H1 (cell line): ENCODE measurements at places on chromosomes 16 and 17.

- H3K36me3 ChIP-seq, result no peaks in the 10 kb centered on the region
- no peak for DNase-seq
- H3K4me1 ChIP-seq, result no peaks in the 10 kb centered on the region
- no peak overlapping the region for H3K27ac ChIP-seq
- no peak overlapping the region for H3K4me3 ChIP-seq
These were observed 31.9 kb downstream of the CCDC42 start for GRCh38 chr17:8712698-8713097.

GRCh38 chr17:78723001-78723796, 58.9 kb downstream of the CYTH1 start:
- H3K4me3 ChIP-seq, result peak overlapping the region; percentile 55
- peaks cover 39% of the 10 kb centered on the region for H3K4me1 ChIP-seq
- no peak for DNase-seq

- H3K27me3 ChIP-seq, result no peaks in the 10 kb centered on the region
- no peak overlapping the region for H3K4me3 ChIP-seq
- H3K4me1 ChIP-seq, result no peaks in the 10 kb centered on the region
- H3K27ac ChIP-seq, result no peak overlapping the region
- no peak for DNase-seq
These were observed 811.6 kb upstream of the GOT2 start for GRCh38 chr16:59545721-59546120.

- no peaks in the 10 kb centered on the region for H3K36me3 ChIP-seq
- H3K27me3 ChIP-seq, result no peaks in the 10 kb centered on the region
- H3K27ac ChIP-seq, result no peak overlapping the region
- DNase-seq, result no peak
- no peaks in the 10 kb centered on the region for H3K4me1 ChIP-seq
These were observed 299.9 kb downstream of the SOX9 start for GRCh38 chr17:72420775-72421127.

- DNase-seq, result no peak
- H3K36me3 ChIP-seq, result peaks cover 5% of the 10 kb centered on the region
- no peaks in the 10 kb centered on the region for H3K27me3 ChIP-seq
- no peaks in the 10 kb centered on the region for H3K4me1 ChIP-seq
- no peak overlapping the region for H3K4me3 ChIP-seq
These were observed 11.5 kb downstream of the ZNF597 start for GRCh38 chr16:3431779-3432219.

DNA sequence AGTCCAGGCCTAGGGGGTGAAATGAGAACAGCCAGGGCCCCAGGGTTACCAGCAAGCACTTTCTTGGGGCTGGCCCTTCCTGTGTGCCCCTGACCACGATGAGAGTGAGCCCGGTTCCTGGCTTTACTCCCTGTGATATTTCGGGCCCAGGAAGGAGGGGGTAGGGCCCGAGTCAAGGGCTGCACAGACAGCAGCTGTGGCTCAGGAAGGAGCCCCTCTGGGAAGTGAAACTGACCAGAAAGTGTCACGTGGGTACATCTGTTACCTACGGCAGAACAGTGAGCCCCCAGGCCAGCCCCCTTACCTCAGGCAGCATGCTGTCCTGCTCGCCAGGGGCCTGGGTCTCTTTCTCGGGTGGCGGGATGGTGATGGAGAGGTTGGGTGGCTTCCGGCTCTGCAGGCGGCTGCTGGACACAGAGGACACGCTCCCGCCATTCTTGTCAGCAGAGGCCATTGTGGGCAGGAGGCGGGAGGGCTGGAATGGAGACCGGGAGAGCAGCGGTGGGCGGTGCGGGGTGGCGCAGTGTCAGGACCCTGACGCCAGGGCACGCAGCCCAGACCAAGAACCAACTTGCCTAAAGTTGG, 13.8 kb downstream of the AANAT start:
- H3K4me3 ChIP-seq, result no peak overlapping the region
- no peak overlapping the region for H3K27ac ChIP-seq
- no peaks in the 10 kb centered on the region for H3K4me1 ChIP-seq
- 0 out of 2 replicates have a peak, but pooled peaks cover 2% of the 10 kb centered on the region for H3K36me3 ChIP-seq
- no peak for DNase-seq

- no peak overlapping the region for H3K4me3 ChIP-seq
- H3K36me3 ChIP-seq, result no peaks in the 10 kb centered on the region
- H3K27ac ChIP-seq, result no peak overlapping the region
- DNase-seq, result no peak
- H3K4me1 ChIP-seq, result no peaks in the 10 kb centered on the region
These were observed 606.0 kb upstream of the RBFOX1 start for GRCh38 chr16:6726621-6727020.

- no peaks in the 10 kb centered on the region for H3K36me3 ChIP-seq
- no peaks in the 10 kb centered on the region for H3K27me3 ChIP-seq
- no peak for DNase-seq
- H3K4me3 ChIP-seq, result no peak overlapping the region
- no peak overlapping the region for H3K27ac ChIP-seq
These were observed 59.6 kb upstream of the ADCY9 start for GRCh38 chr16:4175849-4176248.

GRCh38 chr17:61793565-61793964, 69.8 kb downstream of the BRIP1 start:
- no peak overlapping the region for H3K27ac ChIP-seq
- H3K4me3 ChIP-seq, result no peak overlapping the region
- no peaks in the 10 kb centered on the region for H3K27me3 ChIP-seq
- DNase-seq, result no peak
- no peaks in the 10 kb centered on the region for H3K4me1 ChIP-seq

DNA sequence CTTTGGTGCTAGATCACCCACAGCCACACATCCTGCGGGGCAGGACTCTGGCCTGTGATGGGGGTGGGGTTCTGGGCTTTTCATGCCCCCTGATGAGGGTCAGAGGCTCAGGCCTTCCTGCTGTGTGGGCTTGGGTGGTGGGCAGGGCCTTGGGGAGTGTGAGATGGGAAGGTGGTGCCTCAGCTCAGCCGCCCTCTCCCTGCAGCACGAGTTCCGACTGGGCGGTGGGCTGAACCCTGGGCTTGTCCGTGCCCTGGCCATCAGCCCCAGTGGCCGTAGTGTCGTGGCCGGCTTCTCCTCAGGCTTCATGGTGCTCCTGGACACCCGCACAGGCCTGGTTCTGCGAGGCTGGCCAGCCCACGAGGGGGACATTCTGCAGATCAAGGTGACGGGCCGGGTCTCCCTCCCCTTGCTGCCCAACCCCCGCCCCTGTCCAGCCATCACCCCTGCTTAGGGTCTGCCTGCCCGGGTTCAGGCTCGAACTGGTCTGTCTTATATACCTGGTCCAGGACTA, 6.8 kb upstream of the SERPINF2 start:
- H3K27ac ChIP-seq, result peak overlapping the region; percentile 44; the same call in 1 of the 2 replicates
- no peaks in the 10 kb centered on the region for H3K4me1 ChIP-seq
- no peaks in the 10 kb centered on the region for H3K27me3 ChIP-seq
- H3K4me3 ChIP-seq, result no peak overlapping the region
- no peak for DNase-seq

GRCh38 chr17:49447628-49448302, 33.1 kb upstream of the PHB1 start:
- H3K4me3 ChIP-seq, result no peak overlapping the region
- no peaks in the 10 kb centered on the region for H3K36me3 ChIP-seq
- H3K27me3 ChIP-seq, result no peaks in the 10 kb centered on the region

- H3K36me3 ChIP-seq, result no peaks in the 10 kb centered on the region
- H3K27me3 ChIP-seq, result no peaks in the 10 kb centered on the region
- DNase-seq, result no peak
- no peak overlapping the region for H3K27ac ChIP-seq
- H3K4me3 ChIP-seq, result peak overlapping the region; percentile 36; the same call in 1 of the 2 replicates
These were observed 3.6 kb downstream of the USP31 start for GRCh38 chr16:23145608-23146007.

DNA sequence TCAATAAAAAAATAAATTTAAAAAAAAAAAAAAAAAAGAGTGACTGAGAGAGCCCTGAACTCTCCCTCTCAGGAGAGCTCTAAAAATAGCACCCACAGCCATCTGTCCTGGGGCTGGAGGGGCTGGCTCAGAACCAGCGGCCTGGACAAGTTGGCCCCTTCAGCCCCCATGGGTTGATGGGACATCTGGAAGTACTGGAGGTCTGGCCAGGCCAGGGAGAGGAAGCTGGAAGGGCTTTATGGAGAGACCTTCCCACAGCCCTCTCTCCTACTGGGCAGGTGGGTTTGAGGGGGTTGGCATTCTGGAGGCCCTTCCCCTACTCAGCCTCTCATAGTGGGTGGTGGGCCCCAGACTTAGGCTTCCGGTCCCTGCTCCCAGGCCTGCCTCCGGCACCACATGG, 93.7 kb upstream of the TMEM97 start:
- H3K4me3 ChIP-seq, result no peak overlapping the region
- H3K36me3 ChIP-seq, result no peaks in the 10 kb centered on the region
- H3K27me3 ChIP-seq, result no peaks in the 10 kb centered on the region
- H3K27ac ChIP-seq, result no peak overlapping the region
- H3K4me1 ChIP-seq, result peaks cover 11% of the 10 kb centered on the region

DNA sequence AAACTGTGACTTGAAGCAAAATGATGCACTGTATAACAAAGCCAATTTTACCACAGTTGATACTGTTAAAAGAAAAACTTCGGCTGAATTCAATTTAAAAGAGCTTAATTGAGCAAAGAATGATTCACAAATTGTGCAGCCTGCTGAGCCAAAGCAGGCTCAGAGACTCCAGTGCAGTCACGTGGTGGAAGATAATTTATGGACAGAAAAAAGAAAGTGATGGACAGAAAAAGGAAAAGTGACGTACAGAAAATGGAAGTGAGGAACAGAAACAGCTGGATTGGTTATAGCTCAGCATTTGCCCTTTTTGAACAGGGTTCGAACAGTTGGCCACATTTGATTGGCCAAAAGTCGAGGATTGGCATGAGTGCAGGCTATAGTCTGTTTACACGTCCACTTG, 25.7 kb downstream of the ZSWIM7 start:
- no peaks in the 10 kb centered on the region; the same call in 1 of the 2 replicates for H3K4me1 ChIP-seq
- no peak for DNase-seq
- H3K36me3 ChIP-seq, result peaks cover 2% of the 10 kb centered on the region; the same call in 1 of the 2 replicates
- H3K27me3 ChIP-seq, result no peaks in the 10 kb centered on the region
- H3K4me3 ChIP-seq, result no peak overlapping the region

DNA sequence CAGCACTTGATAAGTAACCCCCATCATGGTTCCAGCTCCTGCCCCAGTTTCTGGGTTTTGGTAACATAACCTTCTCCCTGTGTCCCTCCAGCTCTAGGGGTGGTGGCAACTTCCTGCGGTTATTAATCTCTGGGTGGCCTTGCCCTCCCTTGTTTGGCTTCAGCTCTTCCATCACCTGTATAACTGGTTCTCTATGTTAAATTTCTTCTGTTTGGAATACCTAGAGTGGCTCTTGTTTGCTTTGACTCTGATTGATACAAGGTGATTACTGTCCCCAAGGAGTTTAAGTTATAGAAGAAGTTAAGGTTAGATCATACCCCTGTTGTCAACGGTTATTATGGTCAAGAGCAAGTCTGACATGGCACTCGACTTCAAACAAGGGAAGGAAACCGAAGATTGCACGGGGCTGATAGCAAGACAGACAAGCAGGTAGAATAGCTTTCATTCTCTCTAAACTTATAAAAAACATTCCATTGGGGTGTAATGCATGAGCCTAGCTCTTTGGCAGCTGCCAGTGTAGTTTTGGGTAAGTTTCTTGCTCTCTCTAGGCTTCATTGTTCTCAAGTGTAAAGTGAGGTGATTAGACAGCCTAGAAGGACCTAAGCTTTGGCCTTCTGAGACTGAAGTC, 11.0 kb upstream of the CCR7 start:
- no peak for DNase-seq
- H3K27me3 ChIP-seq, result no peaks in the 10 kb centered on the region
- H3K4me3 ChIP-seq, result no peak overlapping the region
- H3K36me3 ChIP-seq, result no peaks in the 10 kb centered on the region
- H3K27ac ChIP-seq, result no peak overlapping the region
- H3K4me1 ChIP-seq, result no peaks in the 10 kb centered on the region

GRCh38 chr17:37450112-37450511, 39.6 kb upstream of the DUSP14 start:
- no peaks in the 10 kb centered on the region; the same call in 1 of the 2 replicates for H3K4me1 ChIP-seq
- no peak overlapping the region for H3K4me3 ChIP-seq
- H3K27ac ChIP-seq, result 0 out of 2 replicates have a peak overlapping the region, but pooled peaks have one; percentile 22
- no peaks in the 10 kb centered on the region; the same call in 1 of the 2 replicates for H3K36me3 ChIP-seq
- DNase-seq, result no peak

- H3K27ac ChIP-seq, result no peak overlapping the region
- no peaks in the 10 kb centered on the region for H3K4me1 ChIP-seq
- no peak overlapping the region for H3K4me3 ChIP-seq
- H3K27me3 ChIP-seq, result no peaks in the 10 kb centered on the region
These were observed 10.6 kb downstream of the TCF25 start for GRCh38 chr16:89884041-89884421.

GRCh38 chr16:68298907-68299561, 11.7 kb downstream of the SLC7A6OS start:
- DNase-seq, result no peak
- no peaks in the 10 kb centered on the region for H3K27me3 ChIP-seq
- no peak overlapping the region for H3K27ac ChIP-seq

DNA sequence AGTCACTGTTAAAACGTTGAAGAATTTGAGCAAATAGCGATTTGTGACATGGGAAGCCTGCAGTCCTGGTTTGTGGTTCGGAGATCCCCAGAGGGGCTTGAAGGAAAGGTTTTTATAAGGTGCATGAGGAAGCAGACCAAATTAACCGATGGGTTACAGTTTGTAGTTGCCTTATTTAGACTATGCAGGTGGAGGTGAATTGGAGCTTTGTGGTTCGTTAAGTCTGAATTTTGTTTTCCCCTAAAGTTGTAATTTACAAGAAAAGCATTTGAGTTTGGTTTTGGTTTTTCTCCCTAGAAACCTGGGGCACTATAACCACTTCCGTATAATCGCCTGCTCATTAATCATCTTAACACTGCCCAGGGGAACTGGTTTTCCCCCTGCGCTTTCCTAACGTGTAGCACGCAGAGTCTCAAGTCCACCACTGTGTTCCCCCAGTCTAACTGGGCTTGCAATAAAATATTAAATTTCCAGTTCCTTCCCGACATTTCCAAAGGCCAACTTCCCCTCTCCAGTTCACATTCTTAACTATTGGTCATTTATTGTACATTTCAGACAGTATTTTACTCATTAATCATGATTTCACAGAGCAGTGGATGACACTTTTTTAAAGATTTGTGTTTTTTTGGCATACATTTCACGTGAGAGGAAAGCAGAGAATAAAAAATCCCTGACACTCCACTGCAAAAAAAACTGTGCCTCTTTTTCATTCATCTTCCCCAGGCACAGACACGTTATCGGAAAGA, 932 bp downstream of the ZNF267 start:
- DNase-seq, result no peak
- H3K27me3 ChIP-seq, result 0 out of 2 replicates have a peak, but pooled peaks cover 2% of the 10 kb centered on the region
- no peaks in the 10 kb centered on the region for H3K4me1 ChIP-seq
- peak overlapping the region; percentile 99 for H3K4me3 ChIP-seq
